ENCODE measurements at places on chromosomes 16 and 17.

GRCh38 chr17:8189041-8189710, 804 bp downstream of the BORCS6 start:
- peak; percentile 71 for DNase-seq

DNA sequence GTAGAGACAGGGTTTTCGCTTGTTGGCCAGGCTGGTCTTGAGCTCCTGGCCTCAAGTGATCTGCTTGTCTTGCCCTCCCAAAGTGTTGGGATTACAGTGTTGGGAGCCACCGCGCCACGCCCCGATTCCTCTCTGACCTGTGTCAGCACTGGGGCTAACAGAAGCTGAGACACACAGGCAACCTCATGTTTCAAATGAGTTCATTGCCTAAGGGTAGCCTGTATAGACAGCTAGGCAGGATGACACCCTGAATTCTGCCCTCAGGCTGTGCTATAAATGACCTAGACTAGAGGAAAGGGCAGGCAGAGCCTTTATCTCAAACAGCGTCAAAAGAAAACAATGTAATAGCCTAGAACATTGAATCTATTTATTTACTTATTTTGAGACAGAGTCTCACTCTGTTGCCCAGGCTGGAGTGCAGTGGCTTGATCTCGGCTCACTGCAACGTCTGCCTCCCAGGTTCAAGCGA, 2.3 kb upstream of the CDK3 start:
- DNase-seq = no peak

- peak; percentile 59 for DNase-seq
Measured at GRCh38 chr17:17738901-17739300, 57.6 kb downstream of the RAI1 start.

- DNase-seq = no peak
Measured at GRCh38 chr16:68446681-68447652, 1.3 kb downstream of the SMPD3 start.

DNA sequence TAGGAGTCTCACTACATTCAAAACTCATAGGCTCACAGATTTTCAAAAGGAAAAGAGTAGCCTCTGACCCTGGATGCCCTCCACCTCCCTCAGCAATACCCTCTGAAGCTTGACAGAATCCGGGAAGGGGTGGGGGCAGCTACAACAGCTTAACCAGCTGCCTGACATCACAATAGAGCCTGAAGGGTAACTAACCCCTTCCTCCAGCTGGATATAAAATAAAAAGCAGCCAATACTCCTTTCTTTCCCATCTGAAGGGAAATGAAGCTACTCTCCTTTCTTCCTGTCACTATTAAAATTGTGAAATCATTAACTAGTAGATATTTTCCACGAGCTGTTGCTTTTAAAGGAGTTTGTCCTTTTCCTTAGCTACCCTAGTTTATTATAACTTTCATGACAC, 24.0 kb downstream of the USP31 start:
- no peak for DNase-seq

- DNase-seq = no peak
Measured at GRCh38 chr17:36720131-36720530, 118.7 kb downstream of the MRM1 start.

GRCh38 chr17:19286751-19287341, 49.7 kb downstream of the EPN2 start:
- DNase-seq = no peak

GRCh38 chr17:51684214-51684613, 423.9 kb downstream of the UTP18 start:
- DNase-seq = no peak
